ENCODE measurements at places on chromosomes 7 and 10.

DNA sequence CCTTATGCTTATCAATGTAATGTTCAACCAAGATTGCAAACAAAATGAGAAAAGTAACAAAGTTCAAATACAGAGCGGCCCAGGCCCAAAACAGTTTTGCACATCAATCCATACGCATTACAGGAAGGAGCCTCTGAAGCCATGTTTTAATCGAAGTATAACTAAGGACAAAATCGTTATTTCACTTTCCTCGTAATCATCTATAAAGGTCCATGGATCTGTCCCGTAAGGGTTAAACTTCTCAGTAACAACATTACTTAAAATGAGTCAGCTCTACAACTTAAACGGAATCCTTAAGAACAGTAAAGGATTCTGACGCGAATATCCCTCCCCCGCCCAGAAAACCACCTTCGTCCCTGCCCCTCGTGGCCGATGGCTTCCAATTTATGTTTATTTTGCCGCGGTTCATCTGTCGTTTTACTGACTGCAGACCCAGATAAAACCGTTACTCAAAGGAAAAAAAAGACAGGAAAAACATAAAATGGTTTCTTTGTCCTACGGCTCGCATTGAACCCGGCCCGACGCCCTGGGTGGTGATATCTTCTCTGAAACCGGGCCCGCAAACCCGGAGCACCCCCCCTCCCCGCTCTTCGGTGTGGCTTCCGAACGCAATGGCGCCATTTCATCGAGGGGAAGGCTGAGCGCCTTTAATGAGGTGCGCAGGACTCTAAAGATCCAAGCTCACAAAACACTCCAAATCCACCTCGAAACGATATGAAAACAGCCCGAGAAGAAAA lies 1.1 kb downstream of the HNRNPA2B1 start:
- DNase-seq, result peak; percentile 50

DNA sequence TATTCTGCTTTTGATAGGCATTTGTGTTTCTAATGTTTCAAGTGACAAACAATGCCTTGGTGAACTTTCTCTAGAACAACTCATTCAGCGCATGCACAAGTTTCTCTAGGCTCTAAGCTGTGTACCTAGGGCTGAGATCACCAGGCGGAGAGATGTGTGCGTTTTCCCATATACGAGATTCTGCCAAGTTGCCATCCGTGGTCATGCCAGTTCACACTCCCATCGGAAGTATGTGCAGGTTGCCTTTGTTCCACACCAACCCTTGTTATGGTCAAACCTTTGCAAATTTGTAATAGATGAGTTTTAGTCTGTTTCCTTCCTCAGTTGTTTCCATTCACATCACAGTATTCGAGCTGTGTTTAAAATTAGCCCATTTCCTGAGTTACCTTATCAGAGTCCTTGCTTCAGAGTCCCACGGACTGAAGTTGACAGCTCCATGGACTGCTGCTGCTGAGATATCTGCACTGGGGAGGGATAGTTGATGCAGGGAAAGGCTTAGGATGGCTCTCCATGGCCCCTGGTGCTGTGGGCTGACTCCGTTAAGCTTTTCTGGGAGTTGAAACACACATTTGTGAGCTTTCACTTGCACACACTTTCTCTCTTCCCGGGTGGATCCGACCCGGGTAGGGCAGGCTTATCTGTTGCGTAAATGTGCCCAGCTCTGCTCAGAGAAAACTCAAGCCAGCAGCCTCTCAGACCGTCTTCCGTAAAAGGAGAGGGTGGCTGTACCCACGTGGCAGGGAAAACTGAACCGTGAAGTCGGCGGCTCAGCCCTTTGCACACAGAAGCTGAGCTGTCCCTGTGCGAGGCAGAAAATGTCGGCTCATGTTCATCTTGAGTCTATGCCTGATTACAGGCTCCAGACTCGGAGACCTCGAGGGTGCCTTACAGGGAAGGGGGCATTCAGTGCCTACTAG lies 49.4 kb downstream of the HK1 start:
- DNase-seq, result peak; percentile 66

GRCh38 chr10:34861293-34862021 lies 46.4 kb upstream of the PARD3 start:
- peak; percentile 31 for DNase-seq

- DNase-seq, result peak; percentile 69
These were observed 56.8 kb downstream of the BBS9 start for GRCh38 chr7:33186192-33186591.

DNA sequence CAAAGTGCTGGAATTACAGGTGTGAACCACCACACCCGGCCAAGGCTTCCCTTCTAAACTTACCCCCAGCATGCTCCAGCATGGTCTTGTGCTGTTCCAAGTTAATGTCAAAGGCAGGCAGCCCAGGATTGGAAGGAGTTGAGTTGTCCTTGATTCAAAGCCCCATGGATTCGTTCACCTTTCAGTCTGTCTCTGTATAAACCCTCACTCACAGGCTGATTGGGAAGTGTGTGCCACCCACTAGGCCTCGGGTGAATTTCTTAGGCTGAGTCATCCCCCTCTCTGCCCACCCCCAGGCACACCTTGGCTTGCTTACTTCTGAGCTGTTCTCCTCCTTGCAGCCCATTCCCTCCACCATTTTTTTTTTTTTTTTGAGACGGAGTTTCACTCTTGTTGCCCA lies 13.3 kb upstream of the PRDX3 start:
- DNase-seq, result no peak

DNA sequence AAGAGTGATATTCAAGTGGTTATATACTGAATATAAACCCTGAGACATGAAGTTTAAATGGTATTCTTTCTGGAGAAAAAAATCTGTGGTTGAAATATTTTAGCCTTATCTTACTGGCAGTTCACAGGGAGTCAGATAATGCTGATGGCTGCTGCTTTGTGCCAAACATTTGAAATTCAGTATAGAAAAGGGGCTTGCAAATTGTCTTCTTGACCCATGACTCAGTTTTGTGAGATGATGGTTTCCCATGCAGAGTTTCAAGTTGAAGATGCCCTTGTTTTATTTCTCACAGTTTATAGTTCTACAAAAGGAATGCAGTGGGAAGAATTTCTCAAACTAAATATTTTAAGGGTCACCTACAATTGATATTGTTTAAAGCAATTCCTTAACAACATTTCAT lies 251.1 kb upstream of the MEOX2 start:
- DNase-seq, result peak; percentile 66

- DNase-seq, result peak; percentile 72
These were observed 1.0 kb upstream of the LYZL2 start for GRCh38 chr10:30630571-30630970.

- DNase-seq, result peak; percentile 12
These were observed 73.1 kb downstream of the MKLN1 start for GRCh38 chr7:131400681-131401176.

- DNase-seq, result no peak
These were observed 356.4 kb downstream of the TNS3 start for GRCh38 chr7:47225387-47226131.

- DNase-seq, result no peak
These were observed 1.2 kb downstream of the STRIP2 start for GRCh38 chr7:129435414-129435829.

- peak; percentile 23 for DNase-seq
These were observed 10.8 kb downstream of the MTERF1 start for GRCh38 chr7:91869661-91870060.

All from fibroblast of the aortic adventitia (primary cell).